K562 (cell line): ENCODE measurements at places on chromosomes 11 and 22. TPM values are rescaled to one million over a fixed set of nuclear protein-coding genes. Genes with fewer than 3 reads are reported as not detected.

DNA sequence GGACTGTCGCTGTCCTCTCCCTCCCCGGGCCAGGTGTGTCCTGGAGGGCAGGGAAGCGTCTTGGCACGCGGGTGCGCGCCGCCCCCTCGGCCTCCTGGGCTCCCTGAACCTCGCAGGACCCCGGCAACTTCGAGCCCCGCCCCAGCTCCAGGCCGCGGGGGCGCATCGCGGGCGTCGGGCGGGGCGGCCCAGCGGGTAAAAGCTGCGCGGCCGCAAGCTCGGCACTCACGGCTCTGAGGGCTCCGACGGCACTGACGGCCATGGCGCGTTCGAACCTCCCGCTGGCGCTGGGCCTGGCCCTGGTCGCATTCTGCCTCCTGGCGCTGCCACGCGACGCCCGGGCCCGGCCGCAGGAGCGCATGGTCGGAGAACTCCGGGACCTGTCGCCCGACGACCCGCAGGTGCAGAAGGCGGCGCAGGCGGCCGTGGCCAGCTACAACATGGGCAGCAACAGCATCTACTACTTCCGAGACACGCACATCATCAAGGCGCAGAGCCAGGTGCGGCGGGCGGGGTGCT is at the start of gene CST6:
TSS of gene CST6 (plus strand) at position 224 of the 519 bp plus-strand sequence. CDS start at position 261, 37 bp downstream.
- no peak within 1 kb of the TSS for H3K27ac ChIP-seq
- no peaks in the 10 kb centered on the region for H3K27me3 ChIP-seq
- no peaks in the 10 kb centered on the region for H3K36me3 ChIP-seq
- H3K4me1 ChIP-seq, result peaks cover 59% of the 10 kb centered on the region

GRCh38 chr11:129787532-129788155 is 28.0 kb upstream of the TMEM45B start:
- no peak overlapping the region for H3K27ac ChIP-seq
- no peaks in the 10 kb centered on the region for H3K36me3 ChIP-seq
- H3K27me3 ChIP-seq, result no peaks in the 10 kb centered on the region
- no peaks in the 10 kb centered on the region for H3K4me1 ChIP-seq

GRCh38 chr11:101686514-101686913 is 102.7 kb upstream of the TRPC6 start:
- H3K27me3 ChIP-seq, result no peaks in the 10 kb centered on the region
- DNase-seq, result no peak
- H3K4me3 ChIP-seq, result no peak overlapping the region

GRCh38 chr11:1456596-1457325 is 29.8 kb downstream of the MOB2 start:
- no peaks in the 10 kb centered on the region for H3K4me1 ChIP-seq
- H3K27me3 ChIP-seq, result peaks cover 6% of the 10 kb centered on the region; the same call in 1 of the 3 replicates
- no peaks in the 10 kb centered on the region for H3K36me3 ChIP-seq
- no peak for DNase-seq
- H3K4me3 ChIP-seq, result no peak overlapping the region
- no peak overlapping the region for H3K27ac ChIP-seq

SLC6A5 gene
- total RNA-seq, result not detected in 2 replicates

DNA sequence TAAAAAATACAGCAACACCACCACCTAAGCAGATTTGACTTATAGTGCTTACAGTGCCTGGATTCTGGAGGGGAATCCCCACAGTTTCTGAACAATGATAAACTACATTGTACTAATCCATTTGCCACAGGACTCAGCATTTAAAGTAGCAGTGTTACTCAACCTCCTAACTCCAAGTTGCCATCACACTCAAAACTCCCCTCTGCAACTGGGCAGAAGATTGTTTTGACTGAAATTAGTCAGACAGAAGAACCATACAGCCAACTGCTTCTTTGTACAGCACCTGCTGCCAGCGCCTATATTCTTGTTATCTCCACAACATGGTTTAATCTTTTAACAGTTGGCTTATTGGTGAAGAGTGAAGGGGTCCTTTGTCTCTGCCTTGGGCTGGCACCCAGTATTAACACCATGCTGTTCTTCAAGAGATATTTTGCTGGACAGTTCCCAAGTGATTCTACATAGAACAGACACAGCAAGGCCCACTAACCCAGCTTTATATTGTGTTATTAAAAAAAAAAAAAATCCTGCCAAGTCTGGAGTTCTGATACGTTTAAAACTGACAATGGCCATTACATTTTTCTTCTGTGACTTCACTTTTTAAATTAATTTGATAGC is 273.2 kb downstream of the DCDC1 start:
- no peak overlapping the region for H3K4me3 ChIP-seq
- no peaks in the 10 kb centered on the region for H3K27me3 ChIP-seq
- no peaks in the 10 kb centered on the region for H3K36me3 ChIP-seq
- no peaks in the 10 kb centered on the region for H3K4me1 ChIP-seq

GRCh38 chr22:49039625-49040024 is 788.0 kb downstream of the BRD1 start:
- no peak overlapping the region for H3K27ac ChIP-seq
- peaks cover 9% of the 10 kb centered on the region; the same call in 1 of the 2 replicates for H3K27me3 ChIP-seq
- H3K4me3 ChIP-seq, result no peak overlapping the region
